ENCODE measurements at places on chromosomes 11 and 22.

DNA sequence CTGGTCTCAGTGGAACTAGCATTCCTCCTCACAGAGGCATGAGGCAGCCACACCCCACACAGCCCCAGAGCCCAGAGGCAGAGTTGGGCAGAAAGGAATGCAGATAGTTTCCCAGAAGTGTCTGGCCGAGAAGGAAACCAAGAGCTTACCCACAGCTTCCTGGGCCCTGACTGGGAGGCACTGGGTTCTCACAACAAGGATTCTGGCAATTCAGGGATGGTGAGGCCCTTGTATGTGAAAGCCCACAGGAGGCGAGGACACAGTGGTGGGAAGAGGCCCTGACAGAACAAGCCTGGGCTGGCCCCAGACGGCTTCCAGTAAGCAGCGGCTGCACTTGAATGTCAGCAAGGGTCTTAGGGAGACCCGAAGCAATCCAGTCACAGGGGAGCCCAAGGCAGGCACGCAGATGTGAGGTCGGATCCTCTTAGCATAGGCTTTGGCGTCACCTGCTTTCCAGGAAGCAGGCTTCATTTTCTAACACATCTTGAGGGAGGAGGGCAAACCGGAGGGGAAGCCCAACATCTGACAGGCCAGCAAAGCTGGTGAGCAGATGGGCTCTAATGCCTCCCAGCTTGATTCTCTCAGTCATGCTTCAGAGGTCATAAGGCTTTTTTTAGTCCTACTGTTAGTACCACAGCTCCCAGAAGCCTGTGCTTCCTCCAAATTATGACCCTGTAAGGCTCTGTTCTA lies 78.3 kb upstream of the AKIP1 start:
- DNase-seq = peak; percentile 78

GRCh38 chr11:6638429-6638828 lies 17.2 kb downstream of the DCHS1 start:
- no peak for DNase-seq

- no peak for DNase-seq
Measured at GRCh38 chr11:44571871-44572270, 6.4 kb downstream of the CD82 start.

GRCh38 chr22:24550902-24551435 lies 4.0 kb downstream of the GUCD1 start:
- DNase-seq = no peak

DNA sequence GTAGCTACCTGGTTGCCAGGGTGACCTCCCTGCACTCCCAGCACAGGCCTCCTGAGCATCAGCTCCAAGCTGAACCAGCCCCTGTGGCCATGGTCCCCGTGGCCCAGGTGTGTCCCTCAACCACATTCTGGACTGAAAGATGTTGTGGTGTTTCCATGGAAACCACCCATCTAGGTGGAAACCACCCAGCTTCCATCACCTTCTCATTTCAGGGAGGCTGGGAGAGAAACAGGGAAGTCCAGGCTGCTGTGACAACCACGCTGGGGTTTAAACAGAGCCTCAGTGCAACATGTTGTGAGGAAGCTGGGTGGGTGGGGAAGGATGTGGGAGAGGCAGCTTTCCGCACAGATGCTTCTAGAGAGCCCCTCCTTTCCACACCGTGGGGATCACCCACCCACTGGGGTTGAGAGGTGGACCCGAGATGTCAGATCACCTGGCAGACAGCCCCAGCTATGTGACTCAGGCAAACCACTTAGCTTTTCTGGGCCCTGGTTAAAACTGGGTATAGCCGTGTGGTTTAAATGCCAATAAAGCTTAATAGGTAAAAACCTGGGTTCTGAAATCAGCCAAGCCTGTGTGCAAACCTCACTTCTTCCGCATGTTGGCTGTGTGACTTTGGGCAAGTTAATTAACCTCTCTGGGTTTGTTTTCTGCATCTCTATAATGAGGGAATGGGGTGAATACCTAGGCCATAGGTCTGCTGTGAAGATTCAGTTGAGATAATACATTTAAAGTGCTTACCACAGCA lies 46.4 kb downstream of the CD82 start:
- no peak for DNase-seq

GRCh38 chr11:76686261-76687079 lies 15.9 kb upstream of the LRRC32 start:
- DNase-seq = peak; percentile 46

GRCh38 chr11:108666373-108666772 lies 1.5 kb downstream of the DDX10 start:
- no peak for DNase-seq

- no peak for DNase-seq
Measured at GRCh38 chr11:91299980-91300379, 924.6 kb upstream of the FAT3 start.

DNA sequence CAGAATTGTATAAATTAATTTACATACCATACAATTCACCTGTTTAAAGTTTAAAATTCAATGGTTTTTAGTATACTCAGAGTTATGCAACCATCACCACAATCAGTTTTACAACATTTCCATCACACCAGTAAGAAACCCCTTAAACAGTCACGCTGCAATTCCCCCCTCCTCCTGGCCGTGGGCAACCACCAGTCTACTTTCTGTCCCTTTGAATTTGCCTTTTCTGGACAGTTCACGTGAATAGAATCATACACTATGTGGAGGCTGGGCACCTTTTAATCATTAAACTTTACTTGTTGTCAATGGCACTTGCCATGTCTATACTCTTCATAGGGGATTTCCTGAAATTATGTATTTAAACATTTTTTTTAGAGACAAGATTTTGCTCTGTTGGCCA lies 20.1 kb upstream of the SWAP70 start:
- no peak for DNase-seq

GRCh38 chr11:125140233-125140632 lies 24.3 kb upstream of the PKNOX2 start:
- DNase-seq = no peak

GRCh38 chr11:95149651-95150364 lies 60.2 kb downstream of the ENDOD1 start:
- no peak for DNase-seq

DNA sequence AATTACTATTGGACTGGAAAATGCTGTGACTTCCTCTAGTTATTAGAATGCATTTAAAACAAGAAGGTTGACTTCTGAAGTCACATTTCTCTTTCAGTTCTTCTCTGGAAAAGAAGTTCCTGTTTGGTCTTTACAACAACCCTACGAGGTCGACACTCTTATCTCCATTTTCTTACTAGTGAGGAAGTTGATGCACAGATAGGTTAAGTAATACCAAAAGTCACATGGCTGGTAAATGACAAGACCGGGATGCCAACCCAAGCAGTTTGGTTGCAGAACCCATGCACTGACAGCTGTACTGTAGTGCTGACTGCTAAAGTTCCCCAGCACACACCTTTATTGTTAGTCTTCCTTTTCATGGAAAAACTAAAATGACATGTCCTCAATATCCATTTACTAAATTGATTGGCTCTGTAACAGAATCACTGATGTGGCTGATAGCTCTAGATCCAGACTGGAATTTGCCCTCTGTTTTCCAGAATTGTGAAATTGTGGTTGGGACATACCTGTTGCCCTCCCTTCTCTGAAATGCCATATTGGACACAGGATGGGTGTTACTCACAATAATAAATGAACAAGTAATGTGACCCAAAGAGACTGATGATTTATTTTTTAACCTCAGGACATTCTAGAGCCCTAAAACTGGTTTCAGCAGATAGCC lies 9.4 kb upstream of the TECTA start:
- no peak for DNase-seq

DNA sequence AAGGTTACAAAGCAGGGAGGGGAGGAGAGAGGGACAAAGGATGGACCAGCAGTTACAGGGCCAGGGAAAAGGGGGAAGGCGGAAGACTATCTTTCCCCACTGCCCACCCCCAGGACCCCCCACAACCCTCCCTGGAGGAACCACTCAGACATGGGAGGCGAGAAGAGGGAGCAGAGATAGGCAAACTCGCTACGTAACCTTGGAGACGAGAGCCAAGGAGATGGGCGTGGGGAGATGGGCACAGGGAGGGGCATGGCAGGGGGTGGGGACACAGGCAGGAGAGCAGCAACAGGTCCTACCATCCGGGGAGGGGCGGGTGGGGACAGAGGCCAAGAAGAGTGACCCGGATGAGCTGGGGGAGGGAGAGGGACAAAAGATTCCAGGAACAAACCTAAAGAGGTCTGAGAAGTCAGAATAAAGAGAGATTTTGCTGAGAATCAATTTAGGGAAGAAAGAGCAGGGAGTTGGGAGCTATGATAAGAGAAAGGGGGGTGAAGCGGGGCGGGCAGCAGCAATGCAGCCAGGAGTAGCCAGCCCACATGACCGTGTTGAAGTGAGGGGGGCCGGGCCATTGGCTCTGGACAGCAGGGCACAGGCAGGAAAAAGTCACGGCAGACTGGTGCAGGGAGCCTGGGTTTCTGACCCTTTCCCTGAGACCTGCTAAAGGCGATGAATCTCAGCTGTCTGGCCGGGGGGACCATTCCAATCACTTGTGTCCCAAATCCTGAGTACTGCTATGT lies 128.4 kb downstream of the BUD13 start:
- no peak for DNase-seq

DNA sequence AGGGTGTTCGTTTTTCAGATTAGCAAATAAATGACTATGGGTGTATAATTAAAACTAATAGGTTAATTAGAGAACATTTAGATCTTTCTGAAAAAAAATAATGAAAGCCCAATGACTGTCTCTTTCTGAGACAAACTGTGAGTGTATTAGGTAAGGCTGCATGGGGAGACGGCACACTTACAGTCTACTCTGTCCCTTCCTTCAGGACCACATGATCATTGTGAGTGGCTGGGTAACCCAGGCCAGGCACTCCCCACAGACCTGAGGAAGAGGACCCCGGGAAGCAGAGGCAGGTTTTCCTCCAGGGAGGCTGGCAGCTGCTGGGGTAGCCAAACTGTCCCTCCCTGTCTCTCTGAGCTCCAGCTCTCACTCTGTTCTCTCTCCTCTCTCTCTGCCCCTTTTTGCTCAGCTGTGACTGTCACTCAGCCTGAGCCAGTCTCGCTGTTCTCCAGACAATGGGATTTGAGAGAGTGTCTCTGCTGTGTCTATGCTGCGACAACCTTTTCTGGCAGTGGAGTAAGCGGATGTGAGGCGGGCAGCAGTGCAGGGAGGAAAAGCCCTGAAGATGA lies 83.1 kb upstream of the NCAM1 start:
- no peak for DNase-seq

GRCh38 chr11:62665075-62665598 lies at the start of the genes C11orf98 and CSKMT:
Gene C11orf98 (minus strand): TSS chr11:62665210. CDS start chr11:62665169, 41 bp downstream.
Gene CSKMT (plus strand): TSS chr11:62665312. CDS start chr11:62665880, 568 bp downstream.
- DNase-seq = peak; percentile 97

- no peak for DNase-seq
Measured at GRCh38 chr11:105903113-105903512, 118.9 kb downstream of the MSANTD4 start.

GRCh38 chr11:69416143-69416515 lies 65.3 kb upstream of the LINC01488 start:
- no peak for DNase-seq

DNA sequence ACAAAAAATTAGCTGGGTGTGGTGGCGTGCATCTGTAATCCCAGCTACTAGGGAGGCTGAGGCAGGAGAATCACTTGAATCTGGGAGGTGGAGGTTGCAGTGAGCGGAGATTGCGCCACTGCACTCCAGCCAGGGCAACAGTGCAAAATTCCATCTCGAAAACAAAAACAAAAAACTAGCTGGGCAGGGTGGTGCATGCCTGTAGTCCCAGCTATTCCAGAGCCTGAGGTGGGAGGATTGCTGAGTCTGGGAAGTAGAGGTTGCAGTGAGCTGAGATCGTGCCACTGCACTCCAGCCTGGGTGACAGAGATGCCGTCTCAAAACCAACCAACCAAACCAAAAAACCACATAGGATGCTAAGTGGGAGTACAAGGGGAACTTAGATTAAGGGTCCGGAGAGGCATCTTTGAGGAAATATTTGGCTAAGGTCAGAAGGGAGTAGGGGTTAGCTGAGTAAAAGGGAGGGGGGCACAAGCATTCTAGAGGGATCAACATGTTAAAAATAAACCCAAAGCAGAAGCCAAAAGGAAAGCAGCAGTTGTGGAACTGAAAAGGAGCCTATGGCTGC lies 10.2 kb downstream of the PHF5A start:
- no peak for DNase-seq

DNA sequence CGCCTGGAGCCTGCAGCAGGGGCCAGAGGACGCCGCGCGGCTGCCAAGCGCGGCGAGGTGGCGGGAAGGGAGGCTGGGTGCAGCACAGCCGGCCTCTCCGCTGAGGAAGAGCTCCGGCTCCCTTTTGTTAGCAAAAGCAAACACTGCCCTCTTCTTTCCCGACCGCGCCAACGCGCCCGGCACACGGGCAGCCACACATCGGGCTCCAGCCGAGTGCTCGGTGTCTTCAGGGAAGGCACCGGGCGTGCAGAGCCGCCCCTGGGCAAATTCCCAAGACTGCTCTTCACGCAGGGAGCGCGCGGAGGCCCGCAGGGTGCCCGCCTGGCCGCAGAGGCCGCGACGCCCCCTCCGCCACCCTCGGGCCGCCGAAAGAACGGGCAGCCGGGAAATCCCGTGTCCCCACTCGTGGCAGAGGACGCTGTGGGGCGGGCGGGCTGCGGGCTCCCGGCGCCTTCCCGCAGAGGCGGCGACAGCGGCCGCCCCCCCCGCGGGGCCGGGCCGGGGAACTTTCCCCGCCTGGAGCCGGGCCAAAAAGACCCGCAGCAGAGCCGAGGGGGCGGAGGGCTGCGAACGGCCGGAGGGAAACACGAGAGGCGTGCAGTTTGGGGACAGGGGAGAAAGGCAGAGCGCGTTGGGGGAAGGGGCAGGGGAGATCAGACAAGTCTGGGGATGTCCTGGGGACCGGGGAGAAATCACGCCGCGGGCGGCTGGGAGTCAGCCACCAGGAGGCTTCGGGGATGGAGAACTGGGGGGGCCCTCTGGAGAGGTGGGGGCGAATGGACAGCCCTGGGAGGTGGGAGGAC lies 931 bp downstream of the CADM1 start:
- DNase-seq = peak; percentile 82

DNA sequence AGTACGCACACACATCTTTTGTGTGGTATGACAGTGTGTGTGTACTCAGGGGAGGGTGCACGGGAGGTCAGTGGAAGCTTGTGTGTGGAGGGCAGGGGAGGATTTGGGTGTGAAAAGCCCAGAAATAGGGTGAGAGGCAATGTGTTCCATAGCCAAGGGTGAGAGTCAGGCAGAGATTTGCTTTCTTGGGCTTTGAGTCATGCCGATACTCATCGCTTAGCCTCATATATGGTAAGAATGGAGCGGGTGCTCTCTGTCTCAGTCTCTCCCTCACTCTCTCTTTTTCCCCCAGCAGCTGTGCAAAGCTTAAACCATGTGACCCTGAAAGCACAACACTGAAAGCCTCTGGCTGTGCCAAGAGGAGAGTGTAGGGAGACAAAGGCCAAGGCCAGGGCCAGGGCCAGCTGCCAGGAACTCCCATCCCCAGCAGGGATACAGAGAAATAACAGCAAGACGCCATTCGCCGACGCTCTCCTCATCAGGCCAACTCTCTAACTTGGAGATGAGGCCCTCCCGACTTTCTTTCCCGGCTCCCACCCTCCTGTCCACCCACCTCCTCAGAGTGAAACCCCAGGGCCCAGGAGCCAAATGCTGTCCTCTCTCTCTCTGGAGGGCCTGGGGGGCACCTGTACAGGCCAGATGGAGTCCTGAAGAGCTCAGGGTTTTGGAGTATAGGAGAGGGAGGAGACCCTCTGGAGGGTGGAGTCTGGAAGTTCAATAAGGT lies 20.3 kb upstream of the MICAL3 start:
- DNase-seq = no peak

GRCh38 chr11:3231851-3232744 lies at the start of gene MRGPRE:
Gene MRGPRE (minus strand): TSS chr11:3232417. CDS start chr11:3228799, 3,618 bp downstream.
- peak; percentile 17 for DNase-seq

All from left lung (tissue), 14 donors.